ENCODE measurements at places on chromosomes 12 and 14. TPM values are rescaled to one million over a fixed set of nuclear protein-coding genes. Genes with fewer than 3 reads are reported as not detected.

The OLR1 gene
- 1.2 TPM for total RNA-seq

The RNFT2 gene
- 4.6 TPM for total RNA-seq

The PTPRB gene
- total RNA-seq = 25.7 TPM

The ANO4 gene
- 0.38 TPM for total RNA-seq

The GPD1 gene
- total RNA-seq = under 0.01 TPM

Data from regular cardiac myocyte (primary cell).